Activated T-helper 2 cell treated with anti-CD3 and anti-CD28 coated beads, Interferon-gamma antibody, Interleukin-2, Interleukin-4, amounts not matched to agents 10 μg/mL and 5 μg/mL and 100 μg/mL, durations not matched to agents 14 hours and 24 hours and 36 hours (primary cell): ENCODE measurements at places on chromosomes 2 and 18.

DNA sequence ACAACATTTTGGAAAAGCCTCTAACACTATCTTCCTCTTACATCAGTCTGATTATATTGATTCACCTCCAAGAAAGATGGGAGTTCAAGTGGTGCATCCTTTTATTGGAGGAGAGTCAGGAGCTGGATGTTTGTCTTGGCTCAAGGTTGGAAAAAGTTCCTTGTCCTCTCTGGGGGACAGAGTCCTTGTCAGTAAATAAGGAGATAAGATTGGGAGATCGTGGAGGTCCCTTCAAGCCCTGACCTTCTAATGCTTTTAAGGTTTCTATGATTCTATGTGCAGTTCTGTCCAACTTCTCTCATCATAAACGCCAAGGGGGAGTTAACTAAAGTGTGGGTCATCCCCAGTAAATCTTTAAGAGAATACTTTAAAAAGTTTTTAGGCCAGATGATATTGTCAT, 60.9 kb upstream of the CCBE1 start:
- no peak for DNase-seq

GRCh38 chr2:112710956-112711750, 9.7 kb upstream of the NT5DC4 start:
- no peak for DNase-seq

GRCh38 chr2:1644427-1644826, 99.9 kb downstream of the PXDN start:
- DNase-seq = no peak

DNA sequence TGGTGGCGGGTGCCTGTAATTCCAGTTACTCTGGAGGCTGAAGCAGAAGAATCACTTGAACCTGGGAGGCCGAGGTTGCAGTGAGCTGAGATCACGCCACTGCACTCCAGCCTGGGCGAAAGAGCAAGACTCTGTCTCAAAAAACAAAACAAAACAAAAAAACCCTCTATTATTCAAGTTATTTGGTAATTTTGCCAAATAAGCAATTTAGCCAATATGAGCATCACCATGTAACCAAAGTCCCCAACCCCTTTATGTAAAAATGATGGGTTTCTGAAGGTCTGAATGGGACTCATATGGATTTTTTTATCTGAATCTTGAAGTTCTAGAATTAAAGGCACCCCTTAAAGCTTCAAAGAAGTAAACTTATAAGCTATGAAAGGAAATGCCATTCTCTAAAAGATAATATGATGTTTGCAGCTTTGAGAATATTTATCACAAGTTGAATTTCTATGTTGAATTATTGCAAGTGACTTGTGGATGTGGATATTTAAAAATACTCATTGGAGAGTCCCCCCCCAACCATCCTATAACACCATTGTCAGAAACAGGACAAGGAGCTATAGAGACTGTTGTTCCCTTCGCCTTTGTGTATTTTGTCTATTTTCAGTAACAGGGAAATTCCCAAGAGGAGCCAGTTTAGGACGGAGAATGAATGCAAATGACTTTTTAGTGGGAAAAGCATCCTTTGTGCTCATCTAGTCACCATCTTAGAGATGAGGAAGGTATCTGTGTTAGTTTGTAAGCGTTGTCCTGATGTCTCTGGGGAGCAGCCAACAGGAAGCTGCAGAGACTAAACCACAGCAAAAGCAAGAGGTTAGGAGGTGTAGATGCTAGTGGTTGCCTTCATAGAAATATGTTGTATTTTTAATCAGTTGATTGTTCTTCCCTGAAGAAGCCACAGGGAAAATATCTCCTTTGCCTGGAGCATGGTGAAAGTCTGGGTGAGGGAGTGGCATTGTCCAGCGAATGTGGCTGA, 68.3 kb downstream of the TET3 start:
- no peak for DNase-seq

GRCh38 chr2:46239175-46239846, 57.9 kb upstream of the EPAS1 start:
- no peak for DNase-seq

GRCh38 chr2:209685963-209686362, 85.7 kb upstream of the UNC80 start:
- DNase-seq = no peak

DNA sequence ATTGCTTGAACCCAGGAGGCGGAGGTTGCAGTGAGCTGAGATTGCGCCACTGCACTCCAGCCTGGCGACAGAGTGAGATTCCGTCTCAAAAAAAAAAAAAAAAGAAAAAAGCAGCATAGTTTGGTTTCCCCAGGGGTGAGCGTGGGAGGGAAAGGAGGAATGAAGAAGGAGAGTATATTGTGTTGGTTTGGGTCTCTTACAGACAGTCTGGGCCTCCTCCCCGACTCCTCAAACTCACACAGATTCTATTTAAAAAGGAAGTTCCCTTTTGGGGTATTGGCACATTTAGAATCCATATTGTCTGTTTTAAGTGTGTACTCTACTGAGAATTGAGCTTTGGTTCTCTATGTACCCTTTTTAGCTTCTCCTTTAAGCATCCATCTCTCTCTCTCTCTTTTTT, 27.4 kb upstream of the SLC20A1 start:
- no peak for DNase-seq
